Fibroblast of skin of left biceps (primary cell): ENCODE measurements at places on chromosomes 6 and 20.
A peak's percentile ranks its signal among the peaks of the same experiment; 100 is the strongest.

DNA sequence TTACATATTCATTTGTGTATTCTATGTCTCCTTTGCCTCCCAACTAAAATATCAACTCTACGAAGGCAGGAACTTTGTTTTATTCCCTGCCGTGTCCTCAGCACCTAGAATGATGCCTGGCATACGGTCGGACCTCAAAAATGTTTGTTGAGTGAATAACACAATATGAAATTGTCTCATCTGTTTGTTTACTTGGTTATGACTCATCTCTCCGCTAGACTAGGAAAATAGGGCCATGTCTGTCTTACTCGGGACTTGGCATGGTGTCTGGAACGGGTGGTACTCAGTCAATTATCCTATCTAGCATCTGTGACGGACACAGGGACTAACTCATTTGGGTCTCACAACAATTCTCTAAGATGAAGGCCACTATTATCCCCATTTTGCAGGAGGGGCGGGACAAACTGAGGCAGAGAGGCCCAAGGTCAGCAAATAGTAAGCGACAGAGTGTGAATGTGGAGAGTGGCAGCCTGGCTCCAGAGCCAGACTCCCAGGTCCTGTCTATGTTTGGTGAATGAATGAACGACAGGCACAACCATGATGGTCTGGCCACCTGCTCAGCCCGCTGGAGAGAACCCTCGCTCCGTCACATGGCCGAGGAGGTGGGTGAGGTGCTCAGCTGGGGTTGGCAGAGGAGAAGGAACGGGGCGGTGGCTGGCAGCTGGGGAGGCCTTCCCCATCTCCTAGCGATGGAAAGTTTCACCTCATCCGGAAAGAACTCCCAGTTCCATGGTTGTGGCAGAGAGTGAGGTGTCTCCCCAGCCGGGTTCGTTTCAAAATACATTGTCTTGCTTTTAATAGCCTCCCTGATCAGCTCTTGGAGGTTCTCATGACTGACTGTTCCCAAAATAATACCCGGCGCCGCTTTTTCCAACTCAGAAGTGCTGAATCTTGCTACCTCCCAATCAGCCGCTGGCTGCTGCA lies 27.6 kb upstream of the NFATC2 start:
- DNase-seq: no peak

- peak; percentile 63 for DNase-seq
Observed at GRCh38 chr6:106163966-106164877, 78.1 kb downstream of the PRDM1 start.

GRCh38 chr6:3650076-3650958 lies 101.2 kb downstream of the PXDC1 start:
- no peak for DNase-seq

DNA sequence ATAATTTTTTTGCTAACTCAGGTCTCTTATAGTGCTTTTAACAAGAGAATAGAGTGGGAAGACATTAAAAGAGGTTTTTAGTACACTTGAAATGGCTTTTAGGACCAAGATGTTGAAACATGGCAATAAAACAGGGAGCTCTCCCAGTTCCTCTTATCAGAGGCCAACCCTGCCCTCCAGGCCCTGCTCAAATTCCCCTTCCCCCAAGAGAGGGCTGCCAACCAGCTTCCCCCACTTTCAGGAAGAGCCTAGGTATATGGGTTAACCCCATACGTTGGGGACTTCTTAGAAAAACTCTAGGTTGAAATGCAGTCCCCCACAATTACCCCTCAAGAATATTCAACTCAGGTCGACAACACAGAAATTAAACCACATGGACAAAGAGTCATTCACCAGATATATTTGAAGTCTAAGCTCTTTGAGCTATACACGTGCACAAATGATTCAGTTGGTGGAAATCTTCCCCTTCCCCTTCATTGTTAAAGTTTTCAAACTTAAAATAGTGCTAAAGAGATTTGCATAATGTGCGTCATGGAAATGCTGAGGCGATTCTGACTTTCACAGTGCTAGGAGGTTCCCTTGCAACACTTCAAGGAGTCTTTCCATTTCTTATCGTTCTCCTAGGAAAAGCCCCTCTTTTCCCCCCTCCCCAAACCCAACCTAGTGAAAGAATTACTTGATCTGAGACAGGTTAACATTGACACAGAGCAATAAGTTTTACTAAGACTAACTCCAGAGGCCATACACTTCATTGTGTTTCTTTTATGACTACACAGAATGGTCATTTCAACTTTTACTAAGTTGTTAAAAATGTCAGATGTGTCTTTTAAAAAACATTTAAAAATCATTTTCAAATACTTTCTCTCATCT lies 49.8 kb upstream of the ENPP5 start:
- no peak for DNase-seq

DNA sequence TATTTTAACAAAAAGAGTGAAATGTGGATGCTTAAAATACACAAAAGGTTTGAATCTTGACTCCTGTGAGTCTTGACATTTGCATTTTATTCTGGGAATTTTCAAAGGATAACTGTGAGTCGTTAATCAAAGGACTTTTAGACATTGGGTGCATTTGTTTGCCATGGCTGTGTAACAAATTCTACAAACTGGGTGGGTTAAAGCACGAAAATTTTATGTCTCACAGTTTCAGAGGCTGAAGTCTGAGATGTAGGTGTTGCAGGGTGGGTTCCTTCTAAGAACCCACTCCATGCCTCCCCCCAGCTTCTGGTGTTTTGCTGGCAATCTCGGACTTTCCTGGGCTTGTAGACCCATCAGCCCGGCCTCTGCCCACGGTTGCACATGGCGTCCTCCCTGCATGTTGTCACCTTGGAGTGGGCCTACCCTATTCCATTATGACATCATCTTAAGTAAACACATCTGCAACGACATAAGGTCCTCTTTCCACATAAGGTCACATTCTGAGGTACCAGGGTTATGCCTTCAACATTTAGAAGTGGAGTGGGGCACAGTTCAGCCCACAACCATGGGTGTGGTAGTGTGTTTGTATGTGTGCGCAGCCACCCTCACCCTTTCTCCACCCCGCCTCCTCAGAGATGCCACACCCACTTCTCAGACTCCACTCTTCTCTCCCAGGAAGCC lies 113.1 kb downstream of the FOXA2 start:
- DNase-seq: no peak

DNA sequence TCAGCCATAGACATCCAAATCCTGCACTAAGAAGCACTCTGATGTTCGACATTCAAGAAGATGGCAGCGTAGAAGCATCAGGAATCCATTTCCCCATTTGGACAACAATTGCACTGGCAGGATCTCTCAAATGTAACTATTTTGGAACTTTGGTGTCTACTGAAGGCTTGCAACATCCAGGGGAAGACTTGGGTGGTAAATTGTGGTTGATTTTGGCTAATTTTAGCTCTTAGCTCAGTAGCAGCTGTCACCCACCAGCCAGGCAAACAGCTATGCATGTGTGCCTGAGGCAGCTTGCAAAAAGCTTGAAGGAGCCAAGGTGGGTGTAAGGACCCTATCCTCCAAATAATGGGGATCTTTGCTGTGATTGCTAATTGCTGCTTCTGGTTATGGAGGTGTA lies 35.1 kb upstream of the PPP1R3G start:
- no peak for DNase-seq

GRCh38 chr6:52489881-52490280 lies 69.7 kb downstream of the EFHC1 start:
- DNase-seq: no peak

- DNase-seq: no peak
Observed at GRCh38 chr6:54737247-54737646, 109.3 kb upstream of the FAM83B start.

DNA sequence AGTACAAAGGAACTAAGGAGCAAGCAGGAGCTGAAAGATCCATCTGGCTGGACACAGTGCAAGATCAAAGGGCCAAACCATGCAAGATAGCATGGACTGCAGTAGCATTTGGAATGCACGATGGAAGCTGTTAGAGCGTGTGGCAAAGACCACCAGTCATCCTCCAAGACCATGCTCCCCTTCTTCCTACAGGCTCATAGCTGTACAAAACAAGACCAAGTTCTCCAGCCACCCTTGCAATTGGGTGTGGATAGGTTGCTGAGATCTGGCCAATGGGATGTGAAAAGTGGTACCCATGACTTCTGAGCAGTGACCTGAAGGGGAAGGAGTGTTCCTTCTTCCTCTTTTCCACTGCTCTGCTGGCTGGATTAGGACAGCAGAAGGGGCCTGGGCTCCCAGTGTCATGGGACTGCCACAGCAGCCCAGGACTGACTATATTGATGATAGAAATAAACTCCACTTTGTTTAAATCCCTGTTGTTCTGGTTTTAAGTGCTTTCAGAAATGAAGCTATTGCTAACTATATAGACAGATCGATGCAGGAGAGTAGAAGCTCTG lies 64.9 kb downstream of the SLC22A23 start:
- no peak for DNase-seq

DNA sequence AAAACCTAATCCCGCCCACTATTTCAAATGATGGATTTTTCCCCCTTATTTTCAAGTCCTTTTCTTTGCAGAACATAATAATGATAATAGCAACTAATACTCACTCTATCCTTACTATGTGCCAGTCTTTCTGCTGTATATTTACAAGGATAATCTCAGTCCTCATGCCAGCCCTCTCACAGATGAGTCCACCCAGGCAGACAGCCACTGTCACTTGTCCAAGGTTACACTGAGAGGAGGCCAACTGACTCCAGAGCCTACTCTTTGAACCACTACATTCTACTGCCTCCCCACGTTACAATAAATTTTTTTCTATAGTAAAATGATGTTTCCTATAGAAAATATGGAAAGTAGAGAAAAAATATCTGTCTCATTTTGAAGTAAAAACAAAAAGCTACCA lies 30.9 kb downstream of the ELOVL5 start:
- DNase-seq: no peak

DNA sequence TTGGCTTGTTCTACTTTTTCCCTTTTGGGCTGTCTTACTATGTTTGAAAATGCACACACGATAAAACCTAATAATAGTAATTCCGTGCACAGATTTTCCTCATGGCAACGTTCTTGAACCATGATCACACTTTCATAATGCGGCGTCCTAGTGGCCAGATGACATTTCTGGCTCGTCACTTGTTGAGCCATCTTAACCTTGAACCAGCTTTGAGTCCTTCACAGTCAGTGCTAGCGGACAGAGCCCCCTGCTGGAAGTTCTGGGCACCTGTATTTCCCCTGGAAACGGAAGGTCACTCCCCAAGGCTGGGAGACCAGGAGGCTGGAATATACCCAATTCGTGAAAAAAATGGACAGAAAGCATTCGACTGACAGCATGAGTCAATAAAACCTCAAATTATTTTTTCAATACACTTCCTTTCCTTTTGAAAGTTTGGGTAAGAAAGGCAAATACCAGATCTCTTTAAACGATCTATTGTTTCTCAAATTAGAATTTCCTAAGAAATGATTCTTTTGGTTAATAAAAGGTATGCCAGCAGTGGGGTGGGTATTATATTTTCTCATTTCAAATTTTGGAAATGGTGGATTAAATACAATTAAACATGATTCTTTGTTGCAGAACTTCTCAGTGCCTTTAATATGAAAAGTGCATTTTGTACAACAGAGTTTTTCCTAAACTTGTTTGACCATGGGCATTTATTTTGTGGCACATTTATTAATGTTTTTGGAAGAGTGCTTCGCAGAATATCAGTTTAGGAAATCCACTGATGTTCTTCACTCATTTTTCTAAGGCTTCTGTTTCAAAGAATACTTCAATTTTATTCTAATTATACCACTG lies 542.3 kb downstream of the QKI start:
- peak; percentile 31 for DNase-seq

DNA sequence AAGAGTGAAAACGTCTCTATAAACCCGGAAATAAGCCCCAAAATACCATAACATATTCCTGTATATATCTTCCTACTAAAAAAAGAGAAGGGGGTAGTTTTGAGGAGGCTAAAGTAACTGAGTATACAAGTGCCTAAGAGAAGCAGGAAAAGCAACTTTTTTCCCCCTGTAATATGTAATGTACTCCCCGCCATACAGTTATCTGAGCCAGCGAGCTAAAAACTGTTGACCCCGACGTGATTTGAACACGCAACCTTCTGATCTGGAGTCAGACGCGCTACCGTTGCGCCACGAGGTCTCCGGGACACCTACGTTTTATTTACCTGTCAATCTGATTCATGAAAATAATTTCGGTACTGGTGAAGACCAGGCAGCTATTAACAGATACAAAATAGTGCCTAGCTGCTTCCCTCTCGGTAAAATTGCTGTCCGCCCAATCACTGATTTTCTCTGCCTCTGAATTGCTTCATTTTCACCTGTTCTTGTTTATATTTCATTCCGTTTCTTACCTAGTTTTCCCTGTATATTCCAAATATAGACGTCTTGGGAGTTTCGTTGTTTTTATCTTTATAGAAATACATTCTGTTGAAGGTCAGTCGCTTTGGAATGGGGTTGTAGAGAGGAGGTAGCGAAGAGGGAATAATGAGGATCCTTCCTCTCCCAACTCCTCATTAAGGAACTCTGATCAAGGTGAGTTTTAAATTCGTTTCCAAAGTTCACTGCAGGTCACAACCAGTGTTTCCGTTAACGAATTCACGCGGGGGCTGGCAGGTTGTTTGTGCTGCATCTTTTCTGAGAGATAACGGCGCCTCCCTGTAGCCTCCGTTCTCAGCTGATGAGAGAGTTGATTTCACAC lies 33.6 kb upstream of the BTN3A2 start:
- DNase-seq: no peak

GRCh38 chr6:11968241-11968806 lies 43.8 kb upstream of the HIVEP1 start:
- DNase-seq: no peak

GRCh38 chr6:84976526-84977362 lies 212.3 kb upstream of the TBX18 start:
- peak; percentile 45 for DNase-seq

DNA sequence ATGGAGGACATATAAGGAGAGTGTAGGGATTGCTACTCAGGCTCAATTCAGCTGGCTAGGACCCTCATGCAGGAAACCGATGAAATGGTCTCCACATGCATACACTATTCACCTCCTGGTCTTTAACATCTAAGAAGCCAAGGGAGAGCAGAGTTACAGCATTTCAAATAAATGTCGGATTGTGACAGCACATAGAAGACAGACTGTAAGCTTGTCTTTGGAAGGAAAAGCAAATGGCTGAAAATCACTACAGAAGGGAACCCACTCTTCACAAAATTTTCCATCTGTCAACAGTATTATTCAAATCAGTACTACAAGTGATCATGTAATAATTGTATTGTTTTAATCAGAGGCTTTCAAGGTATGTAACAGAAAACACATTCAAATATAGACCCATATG lies 72.9 kb downstream of the ATG5 start:
- no peak for DNase-seq
